ENCODE measurements at places on chromosomes 2 and 18. TPM values are rescaled to one million over a fixed set of nuclear protein-coding genes. Genes with fewer than 3 reads are reported as not detected.

The AKAIN1 gene
- not detected for total RNA-seq

The LYG2 gene
- total RNA-seq, result not detected

The PTRHD1 gene
- total RNA-seq, result 19.8 TPM

GRCh38 chr2:20486571-20486970, 39.7 kb downstream of the RHOB start:
- H3K36me3 ChIP-seq, result no peaks in the 10 kb centered on the region
- H3K27ac ChIP-seq, result no peak overlapping the region
- no peaks in the 10 kb centered on the region for H3K4me1 ChIP-seq

DNA sequence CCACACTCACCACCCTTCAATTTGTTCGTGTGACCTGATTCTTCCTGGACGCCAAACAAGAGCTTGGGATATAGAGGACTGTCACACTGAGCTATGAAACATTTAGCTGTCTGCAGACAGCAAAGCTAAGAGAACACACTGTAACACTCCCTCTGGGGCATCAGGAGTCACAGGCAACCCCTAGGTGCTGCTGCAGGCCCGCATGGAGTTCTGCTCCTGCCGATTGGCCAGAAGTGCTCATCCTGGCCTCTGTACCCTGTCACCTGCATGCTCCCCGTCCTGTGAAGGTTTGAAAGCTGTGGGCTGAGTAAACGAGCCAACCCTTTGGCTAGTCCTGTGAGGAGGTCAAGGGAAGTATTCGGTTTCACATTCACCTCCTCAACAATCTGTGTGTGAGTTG, 73.7 kb downstream of the PDK1 start:
- H3K27me3 ChIP-seq, result no peaks in the 10 kb centered on the region
- no peak overlapping the region for H3K4me3 ChIP-seq
- no peaks in the 10 kb centered on the region for H3K4me1 ChIP-seq
- no peak overlapping the region for H3K27ac ChIP-seq

All from activated naive CD8-positive, alpha-beta T cell treated with anti-CD3 and anti-CD28 coated beads, Interleukin-2, amount 10 ng/mL, durations not matched to agents 7 days and 5 days (primary cell).